ENCODE measurements at places on chromosomes 2 and 18.

GRCh38 chr2:55848096-55848495 lies 75.5 kb downstream of the EFEMP1 start:
- no peak for DNase-seq

GRCh38 chr2:195613922-195614321 lies 43.1 kb upstream of the SLC39A10 start:
- DNase-seq, result no peak

GRCh38 chr2:149415086-149415485 lies 84.7 kb downstream of the LYPD6 start:
- no peak for DNase-seq

DNA sequence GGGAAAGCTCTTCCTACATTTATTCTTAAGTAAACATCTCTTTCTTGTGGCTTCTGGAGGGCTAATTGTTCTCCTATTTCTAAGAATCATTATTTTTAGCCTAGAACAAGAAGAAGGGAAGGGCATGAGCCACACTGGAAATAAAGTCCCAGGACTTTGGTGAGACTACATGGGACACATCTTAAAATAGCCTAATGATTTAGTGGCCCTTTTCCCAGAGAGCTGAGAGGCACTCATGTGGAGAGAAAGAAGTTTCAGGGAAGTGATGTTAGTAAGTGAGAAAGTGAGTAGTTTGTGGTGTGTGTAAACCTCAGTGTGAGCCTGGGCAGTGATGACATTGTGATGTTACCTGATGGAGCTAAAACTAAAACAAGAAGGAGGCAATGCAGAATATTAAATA lies 14.6 kb downstream of the ITGA4 start:
- no peak for DNase-seq

- DNase-seq, result no peak
Measured at GRCh38 chr2:6228251-6228650, 536.1 kb downstream of the SOX11 start.

DNA sequence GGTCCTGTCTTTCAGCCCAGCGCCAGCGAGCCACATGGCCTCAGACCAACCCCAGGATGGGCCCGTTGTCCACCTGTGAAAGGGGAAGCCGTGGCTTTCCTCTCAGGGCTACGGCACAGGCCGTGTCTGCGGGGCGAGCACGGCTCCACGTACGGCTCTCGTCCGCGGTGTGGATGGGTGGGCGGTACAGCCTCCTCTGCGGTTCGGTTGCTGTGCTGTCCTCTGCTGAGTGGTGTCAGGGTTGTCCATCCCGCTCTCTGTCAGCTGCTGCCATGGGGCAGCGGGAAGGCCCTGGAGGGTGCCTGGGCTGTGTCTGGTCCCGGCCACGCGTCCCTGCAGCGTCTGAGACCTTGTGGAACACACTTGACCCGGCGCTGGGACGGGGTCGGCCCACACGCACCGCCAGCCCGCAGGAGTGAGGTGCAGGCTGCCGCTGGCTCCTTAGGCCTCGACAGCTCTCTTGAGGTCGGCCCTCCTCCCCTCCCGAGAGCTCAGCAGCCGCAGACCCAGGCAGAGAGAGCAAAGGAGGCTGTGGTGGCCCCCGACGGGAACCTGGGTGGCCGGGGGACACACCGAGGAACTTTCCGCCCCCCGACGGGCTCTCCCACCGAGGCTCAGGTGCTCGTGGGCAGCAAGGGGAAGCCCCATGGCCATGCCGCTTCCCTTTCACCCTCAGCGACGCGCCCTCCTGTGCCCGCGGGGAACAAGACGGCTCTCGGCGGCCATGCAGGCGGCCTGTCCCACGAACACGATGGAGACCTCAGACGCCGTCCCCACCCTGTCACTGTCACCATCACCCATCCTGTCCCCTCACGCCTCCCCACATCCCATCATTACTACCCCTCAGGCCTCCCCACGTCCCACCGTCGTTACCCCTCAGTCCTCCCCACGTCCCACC lies 128.7 kb downstream of the NFATC1 start:
- DNase-seq, result peak; percentile 38

DNA sequence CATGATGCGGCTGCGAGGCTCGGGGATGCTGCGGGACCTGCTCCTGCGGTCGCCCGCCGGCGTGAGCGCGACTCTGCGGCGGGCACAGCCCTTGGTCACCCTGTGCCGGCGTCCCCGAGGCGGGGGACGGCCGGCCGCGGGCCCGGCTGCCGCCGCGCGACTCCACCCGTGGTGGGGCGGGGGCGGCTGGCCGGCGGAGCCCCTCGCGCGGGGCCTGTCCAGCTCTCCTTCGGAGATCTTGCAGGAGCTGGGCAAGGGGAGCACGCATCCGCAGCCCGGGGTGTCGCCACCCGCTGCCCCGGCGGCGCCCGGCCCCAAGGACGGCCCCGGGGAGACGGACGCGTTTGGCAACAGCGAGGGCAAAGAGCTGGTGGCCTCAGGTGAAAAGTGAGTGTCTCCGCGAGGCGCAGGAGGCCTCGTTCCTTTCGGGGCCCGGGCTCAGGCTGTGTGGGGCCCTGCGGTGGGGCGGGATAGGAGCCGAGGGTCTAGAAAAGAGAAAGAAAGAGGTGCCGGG lies 520 bp downstream of the GLS start:
- peak; percentile 68 for DNase-seq

GRCh38 chr2:205679410-205680009 lies 2.8 kb upstream of the NRP2 start:
- DNase-seq, result no peak

DNA sequence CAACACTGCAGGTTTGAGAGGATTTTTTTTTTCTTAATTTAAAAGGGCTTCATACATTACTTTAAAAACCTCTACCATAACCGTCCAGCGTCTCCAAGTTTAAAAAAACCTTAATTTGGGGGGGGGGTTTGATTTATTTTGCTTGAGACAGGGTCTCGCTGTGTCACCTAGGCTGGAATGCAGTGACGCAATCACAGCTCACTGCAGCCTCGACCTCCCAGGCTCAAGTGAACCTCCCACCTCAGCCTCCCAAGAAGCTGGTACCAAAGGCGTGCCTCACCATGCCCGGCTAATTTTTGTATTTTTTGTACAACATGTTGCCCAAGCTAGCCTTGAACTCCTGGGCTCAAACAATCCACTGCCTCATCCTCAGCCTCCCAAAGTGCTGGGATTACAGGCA lies 36.9 kb downstream of the ADAM17 start:
- DNase-seq, result no peak

- no peak for DNase-seq
Measured at GRCh38 chr2:220215785-220216184, 588.4 kb downstream of the SLC4A3 start.

- DNase-seq, result no peak
Measured at GRCh38 chr18:45871431-45872084, 46.1 kb downstream of the SIGLEC15 start.

DNA sequence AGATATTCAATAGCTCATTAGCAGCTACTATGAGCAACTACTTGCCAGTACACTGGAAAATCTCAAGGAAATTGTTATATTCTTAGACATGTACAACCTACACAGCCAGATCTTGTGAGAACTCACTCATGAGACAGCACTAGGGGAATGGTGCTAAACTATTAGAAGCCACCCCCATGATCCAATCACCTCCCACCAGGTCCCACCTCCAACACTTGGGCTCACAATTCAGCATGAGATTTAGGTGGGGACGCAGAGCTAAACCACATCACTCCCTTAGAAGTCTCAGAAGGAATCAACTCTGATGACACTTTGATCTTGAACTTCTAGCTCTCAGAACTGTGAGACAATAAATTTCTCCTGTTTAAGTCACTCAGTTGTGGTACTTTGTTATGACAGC lies 418.3 kb upstream of the SPHKAP start:
- no peak for DNase-seq

DNA sequence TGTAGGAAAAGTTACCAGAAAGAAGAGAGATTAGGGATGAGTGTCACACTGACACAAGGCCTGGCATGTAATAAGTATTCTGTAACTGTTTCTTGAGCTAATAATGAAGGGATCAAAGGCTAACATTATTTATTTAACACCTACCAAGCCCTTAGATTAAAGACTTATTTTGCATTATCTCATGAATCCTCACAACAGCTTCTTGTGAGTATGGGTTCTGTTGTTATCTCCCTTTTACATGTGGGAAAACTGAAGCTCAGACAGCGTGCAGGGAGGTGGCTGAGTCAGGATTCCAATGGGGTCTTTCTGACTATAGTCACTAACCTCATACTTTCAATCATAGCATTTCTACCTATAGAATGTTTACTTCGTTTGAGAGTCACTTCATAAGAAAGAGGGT lies 79.0 kb upstream of the PROKR1 start:
- DNase-seq, result no peak

- no peak for DNase-seq
Measured at GRCh38 chr18:70047931-70048603, 100.4 kb upstream of the CD226 start.

GRCh38 chr18:75330308-75330707 lies 97.2 kb downstream of the SMIM21 start:
- DNase-seq, result no peak

DNA sequence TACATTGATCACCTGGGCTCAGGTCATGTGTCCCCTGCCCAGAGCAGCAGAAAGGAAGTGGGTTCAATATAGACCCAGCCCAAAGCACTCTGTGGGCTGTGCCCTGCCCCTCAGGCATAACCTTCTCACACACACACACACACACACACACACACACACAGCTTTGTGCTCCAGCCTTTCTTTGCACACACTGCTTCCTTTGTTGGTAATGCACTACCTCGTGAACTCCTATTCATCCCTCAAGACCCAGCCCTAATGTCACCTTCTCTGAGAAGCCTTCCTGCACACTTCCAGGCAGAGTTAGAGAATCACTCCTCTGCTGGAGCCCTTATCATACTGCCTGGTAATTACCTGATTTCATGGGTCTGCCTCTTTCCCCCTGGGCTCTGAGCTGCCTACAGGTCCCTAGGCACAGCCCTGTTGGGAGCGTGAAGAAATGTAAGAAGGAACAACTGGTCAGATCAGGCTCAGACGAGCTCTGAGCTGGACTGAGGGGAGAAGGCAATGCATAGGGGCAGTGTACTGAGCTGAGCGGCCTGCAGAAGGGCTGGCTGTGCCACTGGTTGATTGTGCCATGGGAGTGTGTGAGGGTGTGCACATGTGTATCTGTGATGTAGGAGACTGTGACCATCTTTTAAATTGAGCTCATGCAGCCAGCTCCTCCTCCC lies 210.3 kb downstream of the GLI2 start:
- no peak for DNase-seq

- DNase-seq, result peak; percentile 52
Measured at GRCh38 chr2:136117391-136117841, 533 bp downstream of the CXCR4 start.

GRCh38 chr18:50898919-50899318 lies 20.0 kb downstream of the ME2 start:
- DNase-seq, result no peak

GRCh38 chr2:162390801-162391200 lies 46.9 kb downstream of the GCA start:
- no peak for DNase-seq

DNA sequence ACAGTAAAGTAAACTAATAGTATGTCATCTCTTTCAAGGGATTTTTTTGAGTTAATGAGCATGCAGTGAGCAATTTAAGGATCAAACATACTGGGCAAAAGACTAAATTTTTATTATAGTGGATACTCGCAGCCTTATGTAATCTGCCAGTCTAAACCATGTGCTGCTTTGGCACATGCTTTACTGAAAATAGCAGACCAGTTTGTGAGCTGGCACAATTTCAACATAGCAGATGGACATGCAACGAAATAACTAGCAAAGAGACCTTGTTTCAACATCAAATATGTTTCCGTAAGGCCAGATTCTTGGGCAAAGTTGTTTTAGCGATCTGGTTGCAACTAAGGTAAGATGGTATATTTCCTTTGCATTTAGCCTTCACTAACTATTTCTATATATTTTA lies 807.3 kb downstream of the NR4A2 start:
- no peak for DNase-seq

DNA sequence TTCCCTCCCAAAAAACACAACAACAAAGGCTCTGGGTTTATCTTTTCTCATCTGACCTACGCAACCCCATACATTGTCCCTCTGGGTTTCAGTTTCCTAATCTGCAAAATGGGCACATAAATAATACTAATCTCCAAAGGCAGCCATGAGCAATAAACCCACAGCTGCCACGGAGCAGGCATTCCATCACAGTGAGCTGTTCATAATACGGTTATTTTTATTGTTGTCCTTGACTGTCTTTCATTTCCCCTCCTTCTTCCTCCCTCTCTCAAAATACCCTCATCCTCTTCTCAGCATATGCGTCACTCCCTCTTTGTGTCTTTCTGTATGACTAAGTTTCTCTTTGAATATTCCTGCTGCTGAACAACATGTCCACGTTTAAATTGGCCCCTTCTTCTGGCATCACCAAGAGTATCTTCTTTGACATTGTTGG lies 129.8 kb upstream of the CAB39 start:
- DNase-seq, result no peak

GRCh38 chr2:10777111-10777841 lies 35.3 kb downstream of the PDIA6 start:
- DNase-seq, result no peak

DNA sequence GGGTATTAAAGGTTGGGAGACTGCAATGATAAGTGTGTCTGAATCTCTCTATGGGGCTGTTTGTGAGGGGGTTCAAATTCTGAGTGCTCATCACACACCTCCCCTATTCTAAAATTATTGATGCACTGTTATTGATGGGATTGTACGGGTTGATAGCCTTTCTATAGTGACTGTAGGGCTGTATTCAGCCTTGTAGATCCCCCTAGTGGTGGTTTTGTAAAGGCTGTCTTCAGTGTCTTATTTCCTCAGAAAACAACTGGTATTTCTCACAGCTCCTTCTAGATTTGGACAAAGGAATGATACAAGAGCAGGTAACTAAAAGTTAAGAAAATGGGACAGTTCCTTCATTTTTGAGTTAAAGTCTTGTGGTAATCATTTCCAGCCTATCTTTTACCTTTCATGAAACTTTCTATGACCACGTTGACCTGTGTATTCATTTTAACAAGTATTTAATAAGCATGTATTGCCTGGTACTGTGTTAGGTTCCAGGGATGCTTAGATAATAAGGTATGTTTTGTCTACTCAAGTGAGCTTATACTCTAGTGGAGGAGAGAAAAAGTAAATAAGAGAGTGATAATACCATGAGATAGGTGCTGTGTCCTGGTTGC lies 21.2 kb downstream of the SMAD4 start:
- DNase-seq, result no peak

DNA sequence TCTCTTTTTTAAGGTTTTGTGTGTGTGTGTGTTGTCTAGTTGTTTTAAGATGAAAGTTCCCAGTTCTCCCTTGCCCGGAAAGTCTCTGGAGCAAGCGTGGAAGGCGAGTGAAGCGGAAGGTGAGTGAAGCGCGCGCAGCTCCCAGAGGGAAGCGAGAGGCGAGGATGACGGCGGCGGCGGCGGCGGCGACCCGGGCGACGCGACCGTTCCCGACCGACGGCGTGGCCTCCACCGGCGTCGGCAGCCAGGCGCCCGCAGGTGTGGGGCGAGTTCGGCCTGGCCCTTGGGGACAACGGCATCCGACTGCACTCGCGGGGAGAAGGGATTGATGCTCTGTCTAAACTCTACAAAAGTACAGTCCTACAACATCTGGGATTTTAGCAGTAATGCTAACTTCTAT lies 321.9 kb downstream of the CELF4 start:
- DNase-seq, result no peak
